ENCODE measurements at places on chromosomes 16 and 17.

DNA sequence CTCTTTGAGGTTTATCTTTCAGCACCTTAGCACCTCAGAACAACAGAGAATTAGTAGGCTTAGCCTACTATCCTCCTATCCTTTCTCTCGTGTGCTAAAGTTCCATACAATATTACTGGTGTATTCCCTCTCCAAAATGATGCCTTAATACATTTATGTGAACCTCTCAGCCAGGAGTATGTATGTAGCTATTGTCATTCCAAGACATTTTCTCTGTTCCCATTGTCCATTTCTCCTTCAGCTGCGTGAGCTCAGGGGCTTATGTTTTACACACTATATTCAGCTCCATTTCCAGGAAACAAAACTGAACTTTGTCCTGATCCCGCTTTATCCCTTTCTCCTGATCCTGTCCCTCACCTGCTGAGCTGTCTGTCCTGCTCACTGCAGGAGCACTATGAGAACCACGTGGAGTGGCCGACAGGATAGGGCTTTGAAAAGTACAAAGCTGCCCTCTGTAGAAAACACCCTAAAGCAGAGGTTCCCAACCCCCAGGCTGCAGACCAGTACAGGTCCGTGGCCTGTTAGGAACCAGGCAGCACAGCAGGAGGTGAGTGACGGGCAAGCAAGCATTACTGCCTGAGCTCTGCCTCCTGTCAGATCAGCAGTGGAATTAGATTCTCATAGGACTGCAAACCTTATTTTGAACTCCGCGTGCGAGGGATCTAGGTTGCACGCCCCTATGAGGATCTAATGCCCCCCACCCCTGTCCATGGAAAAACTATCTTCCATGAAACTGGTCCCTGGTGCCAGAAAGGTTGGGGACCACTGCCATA, 55.7 kb downstream of the CENPV start:
- no peak for DNase-seq

GRCh38 chr16:9003322-9003721, 39.6 kb upstream of the USP7 start:
- DNase-seq = no peak

DNA sequence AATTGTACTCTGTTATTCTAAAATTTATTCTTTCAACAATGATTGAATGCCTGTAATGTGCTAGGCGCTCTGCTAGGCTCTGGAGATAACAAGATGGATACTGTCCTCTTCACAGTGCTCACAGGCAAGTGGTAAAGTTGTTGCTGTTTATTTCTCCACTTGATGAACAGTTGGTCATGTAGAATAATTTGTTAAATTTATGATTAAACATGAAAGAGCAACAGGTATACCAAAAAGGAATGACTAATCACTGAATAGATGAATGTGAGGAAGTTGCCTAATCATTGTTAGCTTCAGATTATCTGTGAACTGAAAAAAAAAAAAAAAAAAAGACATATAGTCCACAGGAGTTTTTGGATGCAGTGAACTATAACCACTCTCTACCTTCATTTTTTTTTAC, 62.3 kb downstream of the NFATC3 start:
- no peak for DNase-seq

DNA sequence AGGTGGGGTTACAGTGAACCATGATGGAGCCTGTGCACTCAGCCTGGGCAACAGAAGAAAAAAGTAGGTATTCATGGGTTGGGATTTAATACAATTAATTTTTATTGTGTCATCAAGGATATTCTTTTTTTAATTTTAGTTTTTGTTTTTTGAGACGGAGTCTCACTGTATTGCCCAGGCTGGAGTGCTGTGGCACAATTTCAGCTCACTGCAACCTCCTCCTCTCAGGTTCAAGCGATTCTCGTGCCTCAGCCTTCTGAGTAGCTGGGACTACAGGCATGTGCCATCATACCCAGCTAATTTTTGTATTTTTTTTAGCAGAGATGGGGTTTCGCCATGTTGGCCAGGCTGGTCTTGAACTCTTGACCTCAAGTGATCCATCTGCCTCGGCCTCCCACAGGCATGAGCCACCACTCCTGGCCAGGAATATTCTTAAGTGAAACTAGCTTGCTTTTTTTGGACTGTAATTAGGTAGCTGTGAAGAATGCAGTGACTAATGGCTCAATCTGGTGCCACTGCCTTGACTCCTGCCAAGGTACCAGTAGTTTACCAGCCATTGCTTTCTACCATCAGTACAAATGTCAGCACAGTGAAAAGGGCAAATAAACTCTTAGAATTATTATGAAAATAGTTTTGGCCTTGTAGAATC, 4.8 kb downstream of the PPM1D start:
- no peak for DNase-seq
